8988T (cell line): ENCODE measurements at places on chromosomes 7 and 10.

GRCh38 chr7:129841465-129841864, 111.3 kb downstream of the UBE2H start:
- DNase-seq, result no peak

- DNase-seq, result no peak
These were observed 27.8 kb downstream of the NKX2-3 start for GRCh38 chr10:99560277-99561126.

DNA sequence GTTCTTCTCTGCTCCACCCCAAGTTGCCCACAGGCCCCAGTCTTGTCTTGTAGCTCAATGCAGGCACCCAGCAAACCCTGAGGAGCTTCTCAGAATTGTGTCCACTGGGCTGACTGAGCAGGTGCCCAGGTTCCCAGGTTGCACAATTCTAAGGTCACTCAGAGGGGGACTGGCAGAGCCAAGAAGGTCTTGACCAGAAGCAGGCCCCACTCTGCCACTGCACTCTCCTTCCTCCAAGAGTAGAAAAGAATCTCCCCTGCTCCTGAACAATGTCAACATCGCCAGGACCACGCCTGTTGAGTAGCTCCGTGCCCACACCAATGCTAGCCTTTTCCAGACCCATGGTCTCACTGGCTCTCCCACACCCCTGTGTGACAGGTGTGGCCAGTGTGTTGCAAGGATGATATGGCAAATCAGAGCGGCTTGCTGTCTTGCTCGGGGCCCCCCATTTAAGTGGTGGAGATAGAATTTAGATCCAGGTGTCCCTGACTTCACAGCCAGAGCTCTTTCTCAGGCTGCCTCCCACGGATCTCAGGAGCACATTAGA, 577 bp downstream of the LRRC18 start:
- DNase-seq, result no peak

DNA sequence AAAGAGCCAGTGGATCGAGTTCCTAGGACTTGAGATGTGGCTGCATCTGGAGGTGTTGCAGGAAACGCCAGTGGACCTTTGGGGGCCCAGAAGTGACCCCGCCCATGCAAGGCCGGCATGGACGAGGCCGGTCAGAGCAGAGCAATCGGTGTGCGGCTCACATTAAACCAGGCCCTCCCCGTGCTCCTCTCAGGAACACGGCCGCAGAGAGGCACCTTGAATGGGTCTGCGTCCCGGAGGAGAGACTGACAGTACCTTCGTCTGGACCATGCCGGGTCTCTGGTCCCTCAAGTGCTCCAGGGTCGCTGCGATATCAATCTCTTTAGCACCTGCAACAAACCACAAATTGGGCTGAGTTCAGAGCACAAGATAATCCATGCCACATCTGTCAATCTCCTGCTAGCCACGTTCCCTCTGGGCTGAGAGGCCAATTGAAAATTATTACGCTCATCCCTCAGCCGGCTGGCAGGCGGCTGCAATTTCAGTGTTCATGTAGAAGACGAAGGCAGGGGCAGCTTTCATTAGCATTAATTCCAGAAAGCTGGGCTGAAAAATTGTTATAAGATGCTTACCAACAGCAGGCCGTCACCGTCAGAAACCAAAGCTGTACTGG, 212.0 kb downstream of the DNAJB6 start:
- no peak for DNase-seq

- DNase-seq, result no peak
These were observed 123.3 kb upstream of the GHITM start for GRCh38 chr10:84015877-84016595.

GRCh38 chr7:43456200-43456599, 126.7 kb upstream of the STK17A start:
- no peak for DNase-seq

GRCh38 chr7:132368246-132368900, 207.9 kb downstream of the PLXNA4 start:
- no peak for DNase-seq

DNA sequence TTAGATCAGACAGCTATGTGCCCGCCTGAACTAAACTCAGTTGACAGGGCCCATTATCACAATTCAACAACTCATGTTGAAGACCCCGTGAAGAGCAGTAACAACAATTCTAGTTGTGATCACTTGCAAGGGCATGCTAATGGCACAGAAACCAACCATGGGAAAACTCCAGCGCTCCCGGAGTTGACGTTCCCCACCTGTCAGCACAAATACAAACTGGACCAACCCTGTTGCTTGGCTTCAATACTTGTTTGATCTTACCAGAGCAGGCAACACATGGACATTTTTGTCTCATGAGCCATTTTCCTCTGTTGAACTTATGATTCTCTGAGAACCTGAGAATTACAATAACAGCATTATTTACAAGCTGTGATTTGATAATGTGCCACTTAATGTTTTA, 119.0 kb upstream of the LANCL2 start:
- no peak for DNase-seq

DNA sequence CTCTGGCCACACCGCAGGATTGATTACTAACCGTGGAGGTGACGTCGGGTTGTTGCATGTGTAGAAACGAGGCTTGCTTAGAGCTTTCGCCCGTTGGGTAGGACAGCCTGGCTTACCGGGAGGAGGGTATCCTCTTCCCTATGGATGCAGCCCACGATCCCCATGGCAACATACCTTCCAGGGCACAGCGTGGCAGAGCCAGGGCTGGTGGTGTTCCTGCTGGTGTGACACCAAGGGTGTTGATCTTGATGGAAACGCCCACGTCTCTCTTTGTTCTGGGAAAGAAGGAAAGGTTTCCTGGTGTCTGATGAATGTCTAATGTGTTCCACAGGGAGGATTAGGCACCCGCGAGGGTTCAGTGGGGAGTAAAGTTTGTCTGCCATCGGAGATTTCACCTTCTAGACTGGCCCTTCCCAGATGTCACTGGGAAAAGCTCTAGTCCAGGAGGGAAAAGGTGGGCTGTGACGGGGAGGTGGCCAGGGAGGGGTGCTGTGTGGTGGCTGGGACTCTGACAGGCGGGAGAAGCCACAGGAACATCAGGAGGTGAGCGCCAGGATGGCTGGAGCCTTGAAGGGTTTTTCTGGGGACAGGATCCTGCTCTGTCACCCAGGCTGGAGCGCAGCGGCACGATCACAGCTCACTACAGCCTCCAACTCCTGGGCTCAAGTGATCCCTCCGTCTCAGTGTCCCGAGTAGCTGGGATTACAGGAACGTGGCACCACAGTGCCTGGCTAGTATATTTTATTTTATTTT, 102.1 kb downstream of the CUX1 start:
- no peak for DNase-seq

- no peak for DNase-seq
These were observed 467.1 kb downstream of the SDK1 start for GRCh38 chr7:3767917-3768777.

DNA sequence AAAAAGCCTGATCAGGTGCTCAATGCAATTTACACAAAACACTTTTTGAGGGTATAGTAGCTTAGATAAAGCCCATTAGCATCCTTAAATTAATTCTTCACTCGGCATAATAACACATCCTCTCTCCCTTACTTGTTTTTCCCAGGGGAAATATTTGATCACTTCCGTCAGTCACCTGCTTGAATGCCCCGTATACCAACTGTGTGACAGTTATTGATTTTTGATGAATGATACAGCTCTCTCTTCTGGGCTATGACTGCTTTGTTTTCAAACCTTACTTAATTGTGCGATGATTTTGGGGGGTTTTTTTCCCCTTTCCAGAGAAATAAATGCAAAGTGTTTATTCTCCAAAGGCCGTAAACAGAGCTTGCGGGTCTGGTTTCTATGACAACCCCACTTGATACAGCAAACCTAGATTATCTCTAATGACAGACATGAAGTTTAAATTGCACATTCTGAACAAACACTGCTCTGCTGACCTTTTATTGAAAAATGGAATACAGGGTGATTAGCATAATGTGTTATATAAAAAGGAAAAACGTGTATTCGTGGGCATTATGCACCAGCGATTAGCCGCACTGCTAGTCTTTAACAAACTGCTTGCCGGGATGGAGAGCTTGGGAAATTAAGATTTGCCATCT, 78.4 kb upstream of the NANOS1 start:
- DNase-seq, result no peak

GRCh38 chr7:66627881-66628360, 760 bp upstream of the KCTD7 start:
- DNase-seq, result no peak
